CD4-positive, alpha-beta T cell (primary cell): ENCODE measurements at places on chromosomes 16 and 17.

DNA sequence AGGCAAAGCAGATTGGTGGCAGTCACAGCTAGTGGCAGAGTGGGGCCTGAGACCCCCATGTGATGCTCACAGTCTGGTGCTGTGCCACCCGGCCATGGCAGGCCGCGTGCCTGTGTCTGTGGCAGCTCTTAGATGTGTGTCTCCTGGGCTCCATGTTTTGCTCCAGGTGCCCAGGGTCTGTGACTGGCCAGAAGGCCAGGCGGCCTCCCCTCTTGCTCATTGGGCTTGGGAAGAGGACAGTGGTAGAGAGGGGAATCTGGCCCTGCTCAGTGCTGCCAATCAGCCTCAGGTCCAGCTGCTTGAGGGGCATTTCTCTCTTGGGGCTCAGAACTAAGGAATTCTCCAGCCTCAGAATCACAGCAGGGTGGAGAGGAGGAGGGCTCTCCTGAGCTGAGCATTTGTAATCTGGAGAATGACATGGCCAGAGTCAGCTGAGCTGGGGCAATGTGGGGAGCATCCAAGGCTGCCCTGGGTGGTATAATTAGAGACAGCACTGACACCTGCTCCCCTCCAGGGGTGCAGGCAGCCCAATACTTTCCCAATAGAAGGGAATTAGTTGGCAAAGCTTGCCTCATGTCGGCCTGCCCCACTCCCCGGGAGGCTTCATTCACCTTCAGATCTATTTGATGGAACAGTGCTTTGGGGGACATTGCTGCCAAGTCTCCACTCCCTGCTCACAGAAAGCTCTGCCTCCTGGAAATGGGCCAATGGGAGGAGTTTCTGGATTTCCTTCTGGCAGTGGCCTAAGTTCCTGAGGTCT lies 2.7 kb upstream of the LASP1NB start:
- no peak for DNase-seq

- DNase-seq = no peak
These were observed 52.2 kb downstream of the FBXL20 start for GRCh38 chr17:39349246-39349645.

- DNase-seq = no peak
These were observed 148.9 kb downstream of the CMIP start for GRCh38 chr16:81593481-81593880.

DNA sequence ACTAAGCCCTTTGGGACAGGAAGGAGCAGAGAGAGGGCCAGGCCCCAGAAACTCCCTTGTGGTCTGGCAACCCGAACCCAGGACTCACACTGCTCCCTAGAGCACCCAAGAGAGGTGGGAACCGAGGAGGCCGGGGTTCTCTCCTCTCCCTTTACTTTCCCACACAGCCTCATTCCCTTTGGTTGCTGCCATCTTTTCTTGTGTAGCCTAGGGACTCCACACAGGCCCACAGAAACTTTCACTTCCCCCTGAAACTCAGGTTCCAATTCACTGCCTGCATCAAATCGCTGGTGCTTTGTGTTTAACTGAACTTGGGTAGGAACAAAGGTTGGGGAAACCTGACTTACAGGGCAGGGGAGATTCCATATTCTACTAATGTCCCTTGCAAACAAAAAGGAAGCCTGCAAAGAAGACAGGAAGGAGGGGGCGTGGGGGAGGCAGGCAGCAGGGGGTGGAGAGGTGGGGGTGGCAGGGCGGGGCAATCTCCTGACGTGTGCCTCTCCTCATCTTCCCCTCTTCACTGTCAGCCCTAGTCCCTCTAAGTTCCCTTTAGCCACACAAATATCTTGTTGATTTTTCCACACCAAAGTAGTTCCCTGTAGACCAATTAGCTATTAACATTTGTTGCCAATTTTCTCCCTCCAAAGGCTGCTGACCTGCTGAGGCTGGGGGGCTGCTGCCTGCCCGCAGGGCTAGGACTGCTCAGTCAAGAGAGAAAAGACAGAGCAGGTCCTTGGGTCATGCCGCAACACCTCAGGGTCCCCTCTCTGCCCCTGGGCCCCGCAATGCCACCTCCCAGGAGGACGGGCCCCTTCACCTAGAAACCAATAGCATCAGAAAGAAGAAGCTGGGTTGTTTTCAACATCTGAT lies 8.0 kb downstream of the ST3GAL2 start:
- peak; percentile 29 for DNase-seq

DNA sequence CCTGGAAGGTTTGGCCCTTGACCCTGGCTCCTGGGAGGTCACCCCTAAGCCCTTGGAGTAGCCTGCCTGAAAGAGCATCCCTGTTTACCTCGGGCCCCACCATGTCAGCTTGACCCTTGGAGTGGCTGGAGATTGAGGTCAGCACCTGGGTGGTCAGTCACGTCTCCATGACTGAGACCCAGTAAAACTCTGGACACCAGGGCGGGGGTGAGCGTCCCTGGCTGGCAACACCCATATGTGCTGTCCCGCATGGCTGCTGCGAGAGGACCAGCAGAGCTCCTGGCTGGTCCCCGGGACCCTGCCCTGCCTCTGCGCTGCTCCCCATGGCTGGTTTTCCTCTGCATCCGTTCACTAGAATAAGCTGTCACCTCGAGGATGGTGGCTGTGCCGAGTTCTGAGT lies 91.2 kb downstream of the RBFOX3 start:
- no peak for DNase-seq
